ENCODE measurements at places on chromosomes 6 and 20. TPM values are rescaled to one million over a fixed set of nuclear protein-coding genes. Genes with fewer than 3 reads are reported as not detected.
A peak's percentile ranks its signal among the peaks of the same experiment; 100 is the strongest.

SAPCD1 gene
- 0.50 TPM for total RNA-seq

PI3 gene
- not detected for total RNA-seq

KIAA0408 gene
- total RNA-seq: 1.3 TPM

GRCh38 chr20:14055127-14055742 lies 59.9 kb downstream of the MACROD2 start:
- DNase-seq: peak; percentile 74

DNA sequence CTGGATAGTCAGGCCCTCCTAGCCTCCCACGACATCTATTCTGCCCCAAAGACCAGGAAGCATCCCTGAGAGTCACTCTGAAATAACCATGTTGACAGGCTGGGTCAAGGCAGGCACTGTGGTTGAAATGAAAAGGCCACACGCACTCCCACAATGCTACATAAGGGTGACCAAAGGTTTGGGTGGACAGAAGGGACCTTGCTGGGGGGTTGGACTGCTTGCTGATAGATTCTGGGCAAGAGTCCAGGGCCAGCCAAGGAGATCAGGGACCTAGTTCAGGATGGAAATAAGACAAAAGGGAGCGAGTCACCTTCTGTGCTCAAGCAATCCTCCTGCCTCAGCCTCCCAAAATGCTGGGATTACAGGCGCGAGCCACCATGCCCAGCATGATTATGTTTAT lies 32.5 kb upstream of the DSN1 start:
- DNase-seq: no peak

DNA sequence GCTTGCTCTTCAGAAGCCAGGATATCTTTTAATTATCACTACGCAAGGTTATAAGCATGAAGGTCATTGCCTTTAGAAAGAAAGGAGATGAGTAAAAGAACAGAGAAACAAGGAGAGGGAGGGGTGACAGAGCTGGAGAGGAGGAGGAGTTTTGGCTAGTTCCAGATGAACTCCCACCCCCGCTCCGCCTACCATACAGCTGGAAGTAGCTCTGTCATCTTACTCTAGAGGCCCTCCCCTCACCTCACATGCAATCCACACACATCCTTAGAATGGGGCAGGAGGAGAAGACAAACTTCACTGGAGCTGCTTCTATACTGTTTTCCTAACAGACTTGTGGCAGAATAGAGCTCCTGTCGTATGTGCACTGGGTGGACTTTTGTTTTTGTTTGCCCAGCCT lies 144.7 kb downstream of the SCML4 start:
- peak; percentile 50 for DNase-seq

GRCh38 chr20:63411898-63412631 lies 50.9 kb upstream of the CHRNA4 start:
- DNase-seq: no peak
